ENCODE measurements at places on chromosomes 12 and 14. TPM values are rescaled to one million over a fixed set of nuclear protein-coding genes. Genes with fewer than 3 reads are reported as not detected.

DNA sequence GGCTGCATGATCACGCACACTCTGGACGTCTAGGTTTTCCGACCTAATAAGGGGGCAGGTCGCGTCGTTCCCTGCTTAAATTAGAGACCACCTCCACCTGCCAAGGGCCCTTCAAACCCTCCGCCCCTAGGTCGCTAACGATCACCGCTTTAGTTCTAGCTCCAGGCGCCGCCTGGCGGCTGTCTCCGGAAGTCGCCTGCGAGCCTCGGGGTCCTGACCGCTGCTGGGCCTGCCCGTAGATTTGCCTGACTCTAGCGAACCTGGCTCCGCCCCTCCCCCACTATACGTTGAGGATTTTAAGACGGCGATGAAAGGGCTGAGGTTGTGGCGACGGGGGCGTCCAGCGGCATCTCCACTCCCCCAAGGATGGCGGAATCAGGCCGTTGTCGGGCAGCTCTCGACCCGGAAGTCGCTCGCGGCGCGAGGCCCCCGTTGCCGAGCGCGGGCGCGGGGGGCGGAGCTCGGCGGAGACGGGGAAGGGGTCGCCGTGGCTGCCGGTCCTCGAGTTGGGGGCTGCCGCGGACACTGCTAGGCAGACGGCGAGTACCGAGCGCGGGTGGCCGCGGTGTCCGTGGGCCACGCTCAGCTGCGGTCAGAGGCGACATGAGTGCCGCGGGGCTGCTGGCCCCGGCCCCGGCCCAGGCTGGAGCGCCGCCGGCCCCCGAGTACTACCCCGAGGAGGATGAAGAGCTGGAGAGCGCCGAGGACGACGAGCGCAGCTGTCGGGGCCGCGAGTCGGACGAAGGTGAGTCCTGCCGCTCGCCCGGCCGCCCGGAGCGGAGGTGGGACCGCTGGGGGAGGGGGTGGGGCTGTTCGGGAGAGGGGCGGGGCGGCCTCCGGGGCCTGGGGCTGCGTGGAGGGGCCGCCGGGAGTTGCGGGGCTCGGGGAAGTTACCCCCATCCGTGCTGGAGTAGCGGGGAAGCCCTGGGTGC, at the start of gene SUDS3:
SUDS3 (plus strand) TSS at position 467 of the 932 bp plus-strand sequence; CDS start at position 604, 137 bp downstream.
- peak; percentile 97 for DNase-seq

- no peak for DNase-seq
These were observed 17.4 kb downstream of the LIMA1 start for GRCh38 chr12:50265770-50266524.

DNA sequence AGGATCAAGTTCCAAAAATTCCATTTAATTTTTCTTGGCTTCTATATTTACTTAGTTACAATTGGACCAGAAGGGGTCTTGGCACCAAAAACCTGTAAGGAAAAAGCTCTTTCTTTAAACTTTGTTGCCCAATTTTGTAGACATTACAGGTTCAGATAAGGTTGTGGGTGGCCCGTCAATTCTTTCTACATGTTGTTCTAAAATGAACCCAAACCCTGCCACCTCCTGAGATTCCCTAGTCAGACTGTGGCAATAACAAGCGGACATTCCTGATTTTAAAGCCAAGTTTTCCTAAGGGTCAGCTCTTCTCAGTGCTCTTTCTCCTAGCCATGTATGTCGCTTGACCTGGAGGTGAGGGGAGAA, 45.0 kb upstream of the GSG1 start:
- DNase-seq, result no peak

DNA sequence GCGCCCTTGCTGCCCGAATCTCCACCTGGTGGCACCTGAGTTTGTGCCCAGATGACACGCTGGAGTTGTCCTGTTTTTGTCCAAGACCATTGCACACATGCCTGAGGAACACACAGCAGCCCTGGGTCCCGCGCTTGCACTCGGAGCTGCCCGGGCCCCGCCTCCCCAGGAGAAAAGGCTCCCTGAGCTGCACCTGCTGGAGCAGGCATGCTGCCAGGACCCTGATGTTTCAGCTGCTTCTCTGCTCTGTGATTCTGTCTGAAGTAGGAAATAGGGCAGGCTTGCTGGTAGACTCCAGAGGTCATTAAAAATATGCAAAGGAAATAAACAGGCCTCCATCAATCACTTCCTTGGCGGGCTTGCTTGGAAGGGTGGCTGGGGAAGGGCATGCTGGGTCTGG, 271.6 kb downstream of the CACNA1C start:
- DNase-seq, result peak; percentile 60

DNA sequence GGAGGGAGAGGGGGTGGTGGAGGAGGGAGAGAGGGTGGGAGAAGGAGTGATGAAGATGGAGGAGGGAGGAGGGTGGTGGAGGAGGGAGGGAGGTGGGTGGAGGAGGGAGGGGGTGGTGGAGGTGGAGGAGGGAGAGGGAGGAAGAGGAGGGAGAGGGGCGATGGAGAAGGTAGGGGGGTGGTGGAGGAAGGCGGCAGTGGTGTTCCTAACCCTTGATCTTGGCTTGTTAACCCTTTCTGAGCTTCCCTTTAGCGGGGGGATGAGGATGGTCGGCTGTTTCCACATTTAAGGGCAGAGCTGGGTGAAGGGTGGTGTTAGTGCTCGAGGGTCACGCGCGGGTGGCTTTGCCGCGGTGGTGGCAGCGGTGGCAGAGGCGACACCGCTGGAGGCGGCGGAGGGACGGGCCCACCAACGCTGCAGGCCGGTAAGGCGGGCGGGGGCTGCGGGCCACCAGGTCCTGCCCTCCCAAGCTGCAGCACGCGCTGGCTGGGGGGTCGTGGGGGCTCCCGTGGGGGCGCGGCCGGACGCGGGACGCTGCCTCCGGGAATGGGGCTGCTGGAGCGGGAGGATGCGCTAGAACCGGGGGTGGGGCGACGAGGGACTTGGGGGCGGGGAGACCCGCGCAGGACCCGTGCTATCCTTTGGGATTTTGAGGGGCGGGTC, 156.3 kb downstream of the PTPN11 start:
- DNase-seq, result no peak

- no peak for DNase-seq
These were observed 132.8 kb upstream of the BTG1 start for GRCh38 chr12:92278378-92278828.

Gene FITM1
- 1.3 TPM for total RNA-seq

Gene FCF1
- total RNA-seq, result 46.5 TPM

Gene ZC2HC1C
- 4.0 TPM for total RNA-seq

Gene KRT78
- total RNA-seq, result not detected
